ENCODE measurements at places on chromosomes 4 and X.

DNA sequence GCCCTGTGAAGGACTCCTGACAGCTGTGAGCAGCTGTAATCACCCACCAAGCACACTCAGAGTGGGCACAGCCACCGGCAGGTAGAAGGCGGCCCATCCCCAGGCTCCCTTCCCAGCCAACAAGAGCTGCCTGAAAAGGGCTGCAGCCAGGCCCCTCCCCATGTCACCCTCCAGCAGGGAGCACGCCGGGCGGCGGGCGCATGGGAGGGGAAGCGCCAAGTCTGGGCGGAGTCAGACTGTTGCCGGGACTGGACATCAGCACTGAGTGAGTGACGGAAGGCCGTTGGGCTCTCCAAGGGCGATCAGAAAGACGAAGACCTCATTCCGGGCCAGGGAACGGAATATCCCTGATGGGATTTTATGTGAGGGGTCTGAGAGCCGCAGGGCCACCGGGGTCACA lies 82.1 kb downstream of the PPP2R2C start:
- no peak for DNase-seq

DNA sequence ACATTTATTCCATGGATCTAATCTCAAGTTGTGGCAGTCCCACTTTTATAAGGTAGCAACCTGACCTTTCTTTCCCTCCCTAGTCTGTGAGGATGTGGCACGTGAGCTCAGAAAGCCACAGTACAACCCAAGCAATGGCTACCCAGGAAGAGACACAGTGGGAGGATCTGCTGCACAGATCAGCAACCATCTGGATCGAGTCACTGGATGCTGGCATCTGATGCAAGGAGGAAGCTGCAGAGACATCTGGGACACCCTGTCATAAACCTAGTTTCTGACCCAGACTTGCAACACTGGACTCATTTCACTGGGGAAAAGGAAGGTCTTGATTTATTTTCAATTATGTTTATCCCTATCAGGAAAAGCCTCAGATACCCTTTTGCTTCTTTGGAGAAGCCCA lies 327.1 kb downstream of the PAPSS1 start:
- no peak for DNase-seq

- no peak for DNase-seq
Measured at GRCh38 chr4:128916832-128917231, 107.3 kb downstream of the JADE1 start.

- DNase-seq, result no peak
Measured at GRCh38 chr4:54082168-54082567, 17.8 kb upstream of the CHIC2 start.

DNA sequence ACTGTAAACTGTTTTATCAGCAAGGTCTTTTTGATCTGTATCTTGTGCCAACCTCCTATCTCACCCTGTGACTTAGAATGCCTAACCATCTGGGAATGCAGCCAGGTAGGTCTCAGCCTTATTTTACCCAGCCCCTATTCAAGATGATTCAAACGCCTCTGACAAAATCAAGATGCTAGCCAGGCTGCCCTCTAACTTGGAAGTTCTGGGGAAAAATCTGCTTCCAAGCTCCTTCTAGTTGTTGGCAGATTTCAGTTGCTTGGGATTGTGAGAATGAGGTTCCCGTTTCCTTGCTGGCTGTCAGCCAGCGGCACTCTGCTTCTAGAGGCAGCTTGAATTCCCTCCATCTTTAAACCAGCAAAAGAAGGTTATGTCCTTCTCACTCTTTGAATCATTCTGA lies 34.7 kb downstream of the LUZP4 start:
- no peak for DNase-seq

DNA sequence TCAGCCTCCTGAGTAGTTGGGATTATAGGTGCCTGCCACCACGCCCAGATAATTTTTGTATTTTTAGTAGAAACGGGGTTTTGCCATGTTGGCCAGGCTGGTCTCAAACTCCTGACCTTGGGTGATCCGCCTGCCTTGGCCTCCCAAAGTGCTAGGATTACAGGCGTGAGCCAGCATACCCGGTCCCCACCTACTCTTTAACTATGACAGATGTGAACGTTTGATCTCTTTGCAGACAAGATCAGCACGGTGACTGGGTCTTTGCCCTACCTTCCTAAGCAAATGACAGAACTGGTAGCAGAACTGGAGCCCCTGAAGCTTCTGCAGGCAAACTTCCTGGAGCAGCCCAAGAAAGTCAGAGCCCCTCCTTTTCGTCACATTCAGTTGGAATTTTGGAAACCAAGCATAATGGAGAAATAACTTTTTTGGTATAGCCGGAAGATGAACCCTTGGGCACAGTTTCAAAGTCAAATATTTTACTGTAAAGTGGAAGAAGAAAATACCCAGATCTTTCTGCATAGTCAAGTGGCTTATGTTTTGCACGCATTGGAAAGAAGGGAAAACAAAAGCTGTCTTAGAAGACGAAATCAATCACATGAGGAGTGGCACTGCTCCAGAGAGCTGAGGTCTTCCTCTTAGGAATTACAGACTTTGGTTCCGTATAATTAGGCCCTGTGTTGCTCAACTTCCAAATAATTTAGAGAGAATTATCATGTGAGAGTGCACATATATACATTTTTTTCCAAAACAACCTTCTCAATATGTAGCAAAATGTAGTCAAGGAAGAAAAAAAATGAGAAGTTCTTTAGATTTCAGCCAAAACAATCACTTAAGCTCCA lies 90.6 kb downstream of the SORBS2 start:
- no peak for DNase-seq

DNA sequence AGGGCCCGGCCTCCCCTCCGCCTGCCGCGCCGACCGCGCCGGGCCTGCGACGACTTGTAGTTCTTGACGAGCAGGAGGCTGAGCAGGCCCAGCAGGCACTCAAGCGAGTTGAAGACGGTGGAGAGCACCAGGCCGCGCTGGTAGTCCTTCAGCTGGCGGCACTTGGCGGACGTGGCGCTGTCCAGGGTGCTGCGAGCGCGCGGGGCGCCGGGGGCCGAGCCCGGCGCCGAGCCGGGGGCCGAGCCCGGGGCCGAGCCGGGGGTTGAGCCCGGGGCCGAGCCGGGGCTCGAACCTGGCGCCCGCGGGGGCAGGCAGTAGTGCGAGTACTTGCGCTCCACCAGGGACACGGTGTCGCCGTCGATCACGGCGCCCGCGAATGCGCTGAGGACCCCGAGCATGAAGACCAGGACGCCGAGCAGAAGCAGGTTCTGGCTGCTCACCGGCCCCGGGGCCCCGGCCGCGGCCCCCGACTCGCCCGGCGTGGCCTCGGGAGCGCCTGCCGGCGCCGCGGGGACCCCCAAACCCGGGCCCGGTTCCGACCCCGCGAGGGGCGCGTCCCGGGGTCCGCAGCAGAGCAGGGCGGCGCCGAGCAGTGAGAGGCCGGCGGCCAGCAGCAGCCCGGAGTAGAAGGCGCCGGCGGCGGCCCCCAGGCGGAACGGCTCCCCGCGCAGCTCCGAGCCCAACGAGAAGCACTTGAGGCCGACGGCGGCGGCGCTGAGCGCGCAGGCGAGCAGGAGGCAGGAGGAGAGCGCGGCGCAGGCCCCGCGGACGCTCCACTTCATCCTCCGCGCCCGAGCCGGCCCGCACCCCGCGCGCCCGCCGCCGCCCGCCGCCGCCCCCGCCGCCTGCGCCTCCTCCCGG lies 584 bp downstream of the TMEM271 start:
- no peak for DNase-seq

DNA sequence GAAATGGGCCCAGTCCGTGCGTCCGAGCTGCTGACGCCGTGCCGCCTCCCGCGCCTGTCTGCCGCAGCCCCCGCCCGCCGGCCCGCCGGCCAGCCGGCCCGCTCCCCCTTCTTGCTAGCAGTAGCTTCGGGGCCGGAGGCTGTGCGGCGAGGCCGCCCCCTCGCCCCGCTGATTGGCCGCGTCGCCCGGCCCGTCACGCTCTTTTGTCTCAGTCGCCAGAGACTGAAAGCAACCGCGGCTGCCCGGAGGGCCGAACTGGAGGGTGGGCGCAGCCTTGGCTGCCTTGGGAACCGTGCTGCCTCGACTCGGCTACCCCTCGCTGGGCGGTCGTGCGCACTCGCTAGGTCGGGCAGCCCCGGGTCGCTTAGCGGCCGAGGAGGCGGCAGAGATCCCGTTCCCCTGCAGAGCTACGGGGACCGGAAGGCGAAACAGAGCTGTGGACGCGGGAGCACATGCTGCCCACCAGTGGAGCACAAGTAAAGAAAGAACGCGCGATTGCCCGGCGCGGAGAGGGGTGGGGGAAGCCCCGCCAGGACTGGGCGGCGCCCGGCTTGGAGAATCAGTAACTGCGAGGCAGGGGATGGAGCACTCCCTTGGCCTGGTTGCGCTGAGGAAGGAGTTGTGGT lies at the start of gene ZCCHC18:
Gene ZCCHC18, plus strand, starts transcription at position 198 of the 626 bp plus-strand sequence. CDS start 1,589 bp downstream, outside the sequence.
- no peak for DNase-seq

- no peak for DNase-seq
Measured at GRCh38 chr4:16759931-16760582, 138.4 kb downstream of the LDB2 start.

DNA sequence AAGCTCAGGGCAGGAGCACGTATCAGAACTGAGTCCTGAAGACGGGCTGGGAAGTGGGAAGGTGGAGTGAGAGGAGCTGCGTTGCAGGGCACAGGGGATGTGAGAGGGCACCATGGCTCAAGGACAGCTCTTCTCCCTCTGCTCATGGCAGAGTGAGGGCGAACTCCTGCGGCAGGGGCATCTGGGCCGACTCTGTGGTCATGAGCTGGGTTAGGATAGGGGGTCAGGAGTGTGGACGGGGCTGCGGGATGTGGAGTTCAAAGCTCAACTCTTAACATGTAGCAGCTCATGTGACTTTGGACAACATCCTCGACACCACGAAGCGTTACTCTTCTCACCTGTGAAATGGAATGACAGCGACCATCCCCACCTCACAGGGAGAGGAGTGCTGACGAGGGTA lies 19.4 kb upstream of the SORCS2 start:
- no peak for DNase-seq

GRCh38 chr4:118087366-118087765 lies 53.1 kb downstream of the NDST3 start:
- no peak for DNase-seq

DNA sequence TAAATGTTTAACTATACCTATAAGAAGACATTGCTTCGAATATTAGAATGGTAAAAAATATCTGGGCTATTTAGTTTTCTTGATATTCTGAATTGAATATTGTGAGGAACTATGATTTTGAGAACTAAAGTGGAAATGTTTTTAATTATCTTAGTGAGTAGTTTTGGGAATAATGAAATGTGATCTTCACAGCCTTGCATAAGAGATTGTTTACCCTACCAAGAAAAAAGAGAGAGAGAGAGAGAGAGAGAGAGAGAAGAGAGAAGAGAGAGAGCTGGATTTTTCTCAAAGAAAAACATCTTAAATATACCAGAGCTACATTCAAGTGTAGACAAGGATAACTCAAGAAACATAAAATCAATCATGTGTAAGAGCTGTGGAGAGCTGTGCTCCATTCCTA lies 148.7 kb upstream of the MAD2L1 start:
- no peak for DNase-seq

GRCh38 chr4:61638591-61638990 lies 438.5 kb downstream of the ADGRL3 start:
- no peak for DNase-seq

GRCh38 chr4:121219227-121219626 lies 55.1 kb upstream of the TNIP3 start:
- no peak for DNase-seq

GRCh38 chr4:118762155-118762554 lies 73.8 kb downstream of the SEC24D start:
- DNase-seq, result no peak

- no peak for DNase-seq
Measured at GRCh38 chr4:147987252-147987651, 255.4 kb downstream of the ARHGAP10 start.

All from CD4-positive, alpha-beta memory T cell (primary cell).